T-helper 2 cell (primary cell): ENCODE measurements at places on chromosomes 6 and 20.

- no peak for DNase-seq
Measured at GRCh38 chr6:144722154-144722737, 437.1 kb downstream of the UTRN start.

- no peak for DNase-seq
Measured at GRCh38 chr6:38935051-38935450, 113.5 kb upstream of the GLP1R start.

- DNase-seq: no peak
Measured at GRCh38 chr6:13404228-13404891, 76.0 kb upstream of the TBC1D7 start.

DNA sequence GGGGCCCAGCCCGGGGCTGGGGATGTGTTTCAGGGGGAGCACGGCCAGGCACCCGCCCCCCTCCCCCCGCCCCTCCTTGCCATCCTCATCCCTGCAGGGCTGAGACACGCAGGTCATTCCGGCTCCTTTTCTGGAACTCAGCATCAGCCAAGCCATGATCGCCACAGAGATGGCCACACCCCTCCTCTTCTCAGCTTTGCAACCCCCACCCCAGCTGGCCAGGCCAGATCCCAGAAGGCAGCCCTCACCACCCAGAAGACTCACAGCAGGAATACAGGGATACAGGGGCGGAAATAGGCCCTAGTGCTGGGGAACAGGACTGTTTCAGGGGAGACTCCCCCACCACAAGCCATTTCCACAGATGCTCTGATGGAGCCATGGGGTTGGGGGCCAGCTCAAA is 33.5 kb downstream of the YTHDF1 start:
- DNase-seq: no peak

DNA sequence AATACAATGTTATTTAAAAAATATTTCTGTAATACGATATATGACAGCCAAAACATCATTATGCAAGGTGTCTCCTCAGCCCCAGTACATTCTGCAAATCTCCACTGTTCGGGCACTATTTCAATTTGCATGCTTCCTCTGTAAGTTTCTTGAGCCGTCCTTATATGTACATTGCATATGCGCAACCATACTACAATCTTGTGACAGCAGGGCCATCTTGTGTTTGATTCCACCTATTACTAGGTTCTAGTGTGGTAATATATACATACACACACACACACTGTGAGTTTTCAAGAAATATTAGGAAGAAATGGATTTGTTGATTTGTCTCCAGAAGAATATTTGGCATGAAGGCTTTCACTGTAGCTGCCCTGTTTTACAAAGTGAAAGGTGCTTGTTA is 9.8 kb downstream of the LYRM4 start:
- DNase-seq: no peak

DNA sequence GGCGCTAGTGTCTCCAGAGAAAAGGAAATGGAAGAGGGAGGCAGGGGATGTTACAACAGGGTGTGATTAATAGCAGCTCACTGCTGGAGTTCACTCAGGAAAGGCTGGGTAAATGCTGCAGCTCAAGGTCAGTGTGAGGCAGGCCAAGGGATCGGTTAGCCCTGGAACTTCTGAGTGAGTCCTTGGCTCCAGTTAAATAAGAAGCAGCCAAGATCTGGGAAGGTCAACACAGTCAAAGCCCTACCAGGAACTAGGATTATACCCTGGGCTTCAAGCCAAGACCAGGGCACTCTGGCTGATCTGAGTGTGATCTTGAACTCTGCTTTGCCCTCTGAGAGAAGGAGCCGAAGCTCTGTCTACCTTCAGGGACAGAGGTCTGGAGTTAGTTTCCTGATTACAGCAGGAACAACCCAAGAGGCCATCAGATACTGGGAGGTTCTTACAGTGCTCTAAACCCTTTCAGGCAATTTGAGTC is 44.3 kb downstream of the TPD52L1 start:
- DNase-seq: no peak

DNA sequence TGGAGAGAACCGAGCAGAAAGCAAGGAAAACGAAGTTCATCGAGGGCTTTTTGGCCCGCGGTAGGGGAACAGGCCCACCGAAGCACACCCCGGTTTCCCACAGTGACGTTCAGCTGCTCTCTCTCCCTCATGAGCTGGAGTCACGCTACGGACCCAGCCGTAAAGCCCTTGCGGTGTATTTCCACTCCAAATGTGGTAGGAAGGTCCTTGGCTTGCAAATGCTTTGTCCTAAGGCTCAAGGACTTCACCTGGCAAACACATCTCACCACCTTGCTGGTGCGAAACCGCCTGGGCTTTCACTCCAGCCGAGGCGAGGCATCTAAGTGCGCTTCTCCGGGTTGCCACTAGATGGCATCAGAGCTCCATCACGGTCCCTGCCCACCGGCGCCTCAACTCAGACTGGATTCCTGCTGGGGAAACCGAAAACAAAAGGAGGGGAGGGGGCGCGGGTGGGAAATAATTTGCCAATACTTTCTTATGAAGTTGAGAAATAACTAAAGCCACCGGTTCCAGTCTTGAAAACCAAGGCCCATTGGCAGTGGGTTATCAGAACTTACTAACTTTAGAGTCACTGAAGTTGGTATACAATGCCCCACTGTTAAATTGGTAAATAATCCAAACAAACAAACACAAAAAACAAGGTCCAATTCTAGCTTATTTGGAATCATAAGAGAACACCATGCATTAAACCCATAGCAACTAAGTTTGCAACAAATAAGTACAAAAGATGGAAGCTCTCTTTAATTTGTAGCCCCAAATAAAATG is 13.4 kb upstream of the FOXC1 start:
- DNase-seq: peak; percentile 33

DNA sequence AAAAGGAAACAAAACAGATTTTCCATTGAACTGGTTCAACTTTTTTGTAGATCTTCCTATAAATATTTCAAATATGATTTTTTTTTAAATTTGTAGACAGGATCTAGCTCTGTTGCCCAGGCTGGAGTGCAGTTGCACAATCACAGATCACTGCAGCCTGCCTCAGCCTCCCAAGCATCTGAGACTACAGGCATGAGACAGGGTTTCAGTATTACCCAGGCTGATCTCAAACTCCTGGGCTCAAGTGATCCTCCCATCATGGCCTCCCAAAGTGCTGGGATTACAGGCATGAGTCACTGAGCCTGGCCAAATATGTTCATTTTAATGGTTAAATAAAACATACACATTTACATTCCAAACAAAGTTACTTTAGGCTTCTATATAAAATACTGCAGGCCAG is 33.6 kb downstream of the SAMHD1 start:
- DNase-seq: no peak

- DNase-seq: no peak
Measured at GRCh38 chr20:48629069-48629959, 198.5 kb downstream of the PREX1 start.

DNA sequence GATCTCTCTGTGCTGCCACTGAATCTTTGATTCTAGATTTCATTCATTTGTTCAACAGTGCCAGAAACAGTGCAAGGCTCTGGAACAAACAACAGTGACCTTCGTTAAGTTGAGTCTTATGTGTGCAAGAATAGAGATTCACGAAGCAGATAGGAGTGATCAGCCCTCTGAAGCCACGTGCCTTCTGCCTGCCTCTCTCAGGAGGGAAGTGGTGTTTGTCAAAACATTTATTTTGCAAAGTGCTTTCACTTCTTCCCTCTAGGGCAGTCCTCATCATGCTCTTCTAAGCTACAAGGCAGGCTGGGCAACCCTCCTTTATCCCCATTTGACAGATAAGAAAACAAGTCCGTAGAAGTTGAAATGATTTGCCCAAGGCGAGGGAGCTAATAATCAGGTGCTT is 204.3 kb downstream of the TFAP2C start:
- no peak for DNase-seq

DNA sequence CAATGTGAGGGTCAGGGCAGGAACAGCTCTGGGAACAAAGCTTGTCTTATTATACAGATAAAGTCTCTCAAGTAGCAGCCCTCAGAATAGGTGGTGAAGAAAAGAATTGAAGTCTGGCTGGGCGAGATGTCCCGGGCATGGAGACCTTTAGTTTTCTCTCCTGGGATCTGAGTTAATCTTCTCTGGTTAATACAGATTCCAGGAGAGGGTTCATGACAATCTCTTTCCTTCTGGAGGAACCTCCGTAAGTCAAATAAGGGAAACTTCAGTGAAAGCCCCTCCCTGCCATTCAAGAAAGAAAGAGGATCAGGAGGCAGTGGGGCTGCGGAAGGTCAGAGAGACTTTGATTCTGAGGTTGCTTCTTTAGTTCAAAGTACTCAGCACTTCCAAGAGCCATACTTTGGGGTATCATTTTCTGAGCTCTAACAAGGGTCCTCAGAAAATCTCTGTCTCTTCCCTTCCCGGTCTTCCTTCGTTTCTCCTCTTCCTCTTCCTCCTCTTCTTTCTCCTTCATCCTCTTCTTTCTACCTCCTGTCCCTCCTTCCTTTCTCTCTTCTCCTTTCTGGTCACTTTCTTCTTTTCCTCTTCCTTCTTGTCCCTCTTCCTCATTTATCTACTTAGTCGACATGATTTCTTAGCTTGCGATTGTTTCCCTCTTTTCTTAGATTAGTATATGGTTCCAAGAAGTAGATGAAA is 4.6 kb upstream of the ZNF184 start:
- no peak for DNase-seq

DNA sequence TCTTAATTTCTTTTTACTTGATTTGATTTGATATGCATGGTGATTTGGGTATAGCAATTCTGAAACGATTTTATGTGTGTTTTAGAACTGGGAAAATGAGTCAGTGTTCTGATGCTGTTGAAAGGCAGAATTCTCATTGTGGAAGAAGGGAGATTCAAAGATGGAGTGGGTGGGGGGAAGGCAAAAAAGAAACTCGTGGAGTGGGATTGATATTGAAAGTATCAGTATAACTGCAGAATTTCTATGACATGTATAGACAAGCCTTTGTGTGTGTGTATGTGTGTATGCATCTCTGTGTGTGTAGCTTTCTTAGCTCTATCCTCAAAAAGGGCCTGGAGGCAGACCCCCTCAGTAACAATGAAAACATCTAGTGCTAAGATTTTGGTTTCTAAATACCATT is 184.3 kb upstream of the OLIG3 start:
- DNase-seq: peak; percentile 26

DNA sequence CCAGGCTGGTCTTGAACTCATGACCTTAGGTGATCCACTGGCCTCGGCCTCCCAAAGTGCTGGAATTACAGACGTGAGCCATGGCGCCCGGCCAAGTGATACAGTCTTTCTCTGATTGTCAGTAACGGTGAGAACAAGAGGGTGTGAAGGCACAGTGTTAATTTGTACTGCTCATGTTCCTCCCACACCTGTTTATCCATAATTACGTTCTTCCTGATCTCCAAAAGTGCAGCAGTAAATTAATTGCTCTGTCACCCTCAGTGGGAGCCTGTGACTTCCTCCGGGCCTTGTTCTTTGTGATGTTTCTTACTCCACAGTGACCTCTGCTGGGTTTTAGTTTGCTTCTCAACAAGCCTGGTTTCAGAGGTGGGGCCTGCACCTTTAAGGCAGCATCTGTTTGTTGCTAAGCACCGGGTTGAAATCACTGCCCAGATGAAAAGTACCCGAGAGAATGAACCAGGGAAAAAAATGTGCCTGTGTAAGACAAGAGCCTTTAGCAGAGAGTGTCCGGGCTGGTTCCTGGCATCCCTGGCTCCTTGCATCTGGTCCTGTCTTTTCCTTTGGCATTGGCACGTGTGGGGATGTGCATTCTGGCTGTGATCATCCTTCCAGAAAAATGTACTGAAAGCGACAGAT is 89.1 kb upstream of the CLDN20 start:
- no peak for DNase-seq

DNA sequence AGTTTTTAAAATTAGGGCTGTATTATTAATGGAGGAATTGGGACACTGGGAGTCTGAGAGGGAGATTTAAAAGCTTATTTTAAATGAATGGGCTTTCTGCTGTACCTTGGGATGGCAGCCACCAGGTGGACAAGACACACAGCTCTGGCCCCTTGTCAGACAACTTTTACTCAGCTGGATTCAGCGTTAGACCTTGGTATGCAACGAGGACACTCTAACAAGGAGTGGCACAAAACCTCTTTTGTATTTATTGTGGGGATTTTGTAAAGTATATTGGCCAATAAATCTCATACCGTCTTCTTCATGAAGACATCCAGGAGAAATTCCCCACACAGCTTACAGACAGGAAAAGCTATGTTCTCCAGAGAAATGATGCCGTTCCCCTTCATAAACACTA is 105.7 kb downstream of the LCA5 start:
- DNase-seq: no peak

DNA sequence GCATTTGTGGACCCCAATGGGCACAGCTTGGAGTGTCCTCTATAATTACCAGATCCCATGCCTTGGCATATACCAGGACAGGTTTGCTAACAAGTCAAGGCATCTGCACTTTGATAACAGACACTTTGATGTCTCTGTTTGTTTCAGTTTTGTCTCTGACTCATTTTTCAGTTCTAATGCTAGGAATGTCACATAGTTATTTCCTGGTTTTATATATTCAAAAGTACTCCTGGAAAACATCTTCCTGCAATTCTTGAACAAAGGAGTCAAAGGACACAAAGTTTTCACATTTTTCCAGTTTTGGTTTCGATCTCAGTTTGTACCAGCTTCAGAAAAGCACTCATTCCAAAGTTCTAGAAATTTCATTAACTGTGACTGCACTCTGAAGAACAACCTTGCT is 188.1 kb downstream of the FOXC1 start:
- no peak for DNase-seq

- DNase-seq: peak; percentile 77
Measured at GRCh38 chr6:26312501-26313397, 52.2 kb upstream of the BTN3A2 start.

GRCh38 chr6:161215193-161215592 is 58.7 kb downstream of the AGPAT4 start:
- no peak for DNase-seq

DNA sequence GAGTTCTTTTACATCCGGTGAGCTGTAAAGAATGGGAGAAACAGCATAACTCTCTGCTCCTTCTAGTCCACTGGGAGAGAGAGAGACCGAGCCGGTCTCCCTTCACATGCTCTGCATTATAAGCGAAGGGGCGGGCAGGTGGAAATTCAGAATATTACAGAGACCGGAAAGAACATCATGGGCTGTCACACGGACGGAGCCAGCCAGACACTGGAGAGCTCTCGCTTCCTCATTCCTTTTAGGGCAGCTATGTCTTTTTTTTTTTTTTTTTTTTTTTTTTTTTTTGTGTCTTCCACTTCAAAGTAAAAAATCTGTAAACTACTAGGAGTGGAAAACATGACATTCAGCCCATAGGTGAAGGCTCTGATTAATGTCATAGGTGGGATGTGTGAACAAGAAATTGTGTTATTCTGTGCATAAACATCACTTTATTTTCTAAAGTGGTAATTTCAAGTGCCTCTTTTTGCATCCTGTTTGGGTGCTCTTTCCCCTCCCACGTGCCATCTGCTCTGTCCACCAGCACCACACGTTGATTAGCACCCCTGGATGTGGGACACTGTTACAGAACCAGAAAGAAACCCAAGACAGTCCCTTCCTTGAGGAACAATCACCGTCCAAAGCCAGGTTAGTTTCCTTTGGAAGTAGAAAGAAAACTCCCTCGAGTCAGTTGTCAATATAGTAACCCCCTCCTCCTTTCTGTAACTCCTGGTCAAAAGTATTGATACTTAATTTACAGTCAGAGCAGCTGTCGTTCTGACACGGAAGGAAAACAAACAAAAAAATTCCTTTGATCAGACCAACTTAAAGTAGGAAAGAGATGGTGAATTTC is at the start of gene TAGAP:
TAGAP (minus strand) TSS at position 93 of the 829 bp plus-strand sequence. CDS start 845 bp downstream, outside the sequence.
- DNase-seq: peak; percentile 59

- DNase-seq: no peak
Measured at GRCh38 chr20:3423126-3423525, 15.7 kb upstream of the DNAAF9 start.

- peak; percentile 57 for DNase-seq
Measured at GRCh38 chr6:28134015-28134414, 7.7 kb upstream of the ZKSCAN8 start.
